ENCODE measurements at places on chromosomes 3 and 15.

DNA sequence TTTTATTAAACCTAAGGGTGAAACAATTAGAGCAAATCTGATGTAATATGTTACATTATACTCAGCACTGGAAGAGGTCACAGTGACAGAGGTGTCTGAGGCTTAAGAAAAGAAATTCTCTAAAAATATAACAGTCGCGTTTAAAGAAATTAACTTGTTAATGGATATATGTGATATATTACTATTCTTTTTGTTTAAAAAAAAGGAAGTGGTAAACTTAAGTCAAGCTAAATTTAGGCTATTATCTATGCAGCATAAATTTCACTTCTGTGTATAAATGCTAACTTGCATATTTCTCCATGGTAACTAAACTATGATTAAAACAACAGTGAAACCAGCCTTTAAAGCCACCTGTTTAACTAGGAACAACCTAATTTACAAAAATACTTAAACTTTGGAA, 191.3 kb downstream of the FOXP1 start:
- no peak for DNase-seq

DNA sequence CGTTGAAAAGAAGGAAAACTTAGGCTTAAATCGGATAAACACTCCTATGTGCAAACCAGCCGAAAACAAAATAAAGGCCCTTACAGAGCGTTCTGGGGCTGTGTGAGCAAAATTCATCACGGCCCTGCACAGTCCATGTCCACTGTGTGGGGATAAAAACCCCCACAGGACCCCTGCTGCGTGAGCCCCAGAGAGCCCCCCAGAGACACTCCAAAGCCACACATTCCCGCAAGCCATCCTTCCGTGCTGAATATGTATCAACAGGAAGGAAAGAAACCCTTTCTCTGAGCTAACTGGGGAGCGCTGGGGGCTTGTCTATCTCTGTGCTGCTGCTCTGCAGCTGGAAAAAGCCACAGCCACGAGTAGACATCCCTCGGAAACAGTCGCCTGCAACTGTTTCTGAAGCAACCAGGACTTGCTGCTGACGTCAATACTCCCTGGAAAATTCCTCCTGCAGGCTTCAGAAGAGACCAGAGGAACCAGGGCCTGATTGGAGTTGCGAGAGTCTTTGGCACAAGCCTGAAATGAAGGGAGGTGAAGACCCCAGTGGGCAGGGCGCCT, 72.7 kb downstream of the NUP210 start:
- peak; percentile 6 for DNase-seq

- DNase-seq, result no peak
Measured at GRCh38 chr15:72965671-72966070, 86.6 kb upstream of the NEO1 start.

DNA sequence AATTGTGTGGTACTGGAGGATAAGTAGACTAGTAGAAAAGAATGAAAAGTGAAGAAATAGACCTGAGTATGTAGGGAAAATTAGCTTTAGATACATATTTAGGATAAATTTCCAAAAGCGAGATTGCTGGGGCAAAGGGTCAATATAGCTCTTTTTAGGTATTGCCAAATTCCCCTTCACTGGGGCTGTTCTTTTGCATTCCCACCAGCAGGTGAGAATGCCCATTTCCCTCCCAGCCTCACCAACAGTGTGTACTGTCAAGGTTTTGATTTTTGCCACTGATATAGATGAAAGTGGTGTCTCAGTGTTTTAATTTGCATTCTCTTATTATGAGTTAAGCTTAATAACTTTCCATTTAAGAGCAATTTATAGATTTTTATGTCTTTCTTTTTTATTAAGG, 35.7 kb upstream of the BHLHE40 start:
- no peak for DNase-seq

DNA sequence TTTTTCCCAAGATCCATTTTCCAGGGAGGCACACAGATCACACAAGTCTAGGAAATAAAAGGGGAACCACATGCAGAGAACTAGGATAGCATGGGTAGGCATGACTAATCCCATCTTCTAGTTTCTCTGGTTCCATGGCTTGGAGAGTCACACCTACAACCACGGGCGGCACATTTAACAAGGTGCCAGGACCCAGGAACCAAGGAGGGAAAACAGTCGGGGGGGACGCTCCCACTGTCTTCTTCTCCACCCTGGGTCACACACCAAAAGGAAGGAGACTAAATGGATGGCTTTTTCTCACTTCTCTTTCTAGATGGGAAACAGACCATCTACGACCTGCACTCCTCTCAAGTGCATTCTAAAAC, 4.6 kb upstream of the SMCO1 start:
- DNase-seq, result no peak

GRCh38 chr3:78689378-78689777, 1078.4 kb downstream of the ROBO1 start:
- DNase-seq, result no peak

- DNase-seq, result no peak
Measured at GRCh38 chr15:86063356-86064095, 16.1 kb upstream of the AGBL1 start.

DNA sequence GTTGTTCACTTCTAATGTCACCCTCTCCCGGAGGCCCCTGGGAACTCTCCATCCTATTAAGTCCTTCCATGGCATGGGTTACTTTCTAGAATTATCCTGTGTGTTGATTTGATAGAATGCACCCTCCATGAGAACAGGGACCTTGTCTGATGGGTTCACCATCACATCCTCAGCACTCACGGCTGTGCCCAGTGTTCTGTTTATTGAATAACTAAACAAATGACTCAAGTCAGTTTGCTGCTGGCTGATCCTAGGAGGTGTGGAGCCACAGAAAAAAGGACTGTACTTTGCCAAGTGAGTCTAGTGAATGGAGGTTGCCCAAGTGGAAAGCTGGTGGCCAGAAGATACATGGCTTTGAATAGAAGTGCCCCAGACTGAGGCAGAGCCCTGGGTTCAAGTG, 48.5 kb upstream of the RAB6B start:
- no peak for DNase-seq

GRCh38 chr3:49238274-49239127, 38.5 kb downstream of the C3orf62 start:
- DNase-seq, result peak; percentile 84

DNA sequence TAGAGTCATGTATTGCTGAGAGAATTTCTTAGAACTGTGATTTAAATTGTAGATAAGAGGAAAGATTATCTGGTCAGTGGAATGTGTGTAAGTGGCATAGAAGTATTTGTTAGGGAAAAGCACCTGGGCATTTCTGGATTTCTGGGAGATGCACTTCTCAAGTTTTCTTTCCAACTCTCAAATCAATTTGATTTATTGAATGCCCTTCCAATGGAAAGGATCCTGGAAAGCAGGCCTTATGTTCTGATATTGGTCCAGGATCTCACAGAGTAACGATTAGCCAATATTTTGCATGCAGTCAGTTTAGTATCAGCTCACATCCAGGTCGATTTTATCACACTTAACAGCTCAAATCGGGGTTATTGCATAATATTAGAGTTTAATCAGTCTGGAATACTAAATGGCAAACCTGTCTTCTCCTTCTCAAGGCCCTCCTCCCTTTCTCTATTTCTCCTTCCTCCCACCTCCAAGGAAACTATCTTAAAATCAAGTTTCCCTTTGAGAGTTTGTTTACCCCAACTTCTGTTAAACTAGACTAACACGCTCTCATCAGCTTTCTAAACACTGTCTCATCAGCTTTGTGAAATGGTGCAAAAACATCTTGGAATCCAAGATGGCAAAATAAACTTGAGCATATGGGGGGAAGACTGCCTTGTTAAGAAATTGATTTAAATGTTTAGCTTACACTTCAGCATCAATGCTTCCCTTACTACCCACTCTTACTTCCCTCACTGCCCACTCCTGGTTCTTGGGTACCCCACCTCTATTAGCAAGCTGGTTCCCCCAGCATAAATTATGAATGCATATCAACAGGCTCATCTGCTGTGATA, 9.5 kb downstream of the SOX2 start:
- no peak for DNase-seq

DNA sequence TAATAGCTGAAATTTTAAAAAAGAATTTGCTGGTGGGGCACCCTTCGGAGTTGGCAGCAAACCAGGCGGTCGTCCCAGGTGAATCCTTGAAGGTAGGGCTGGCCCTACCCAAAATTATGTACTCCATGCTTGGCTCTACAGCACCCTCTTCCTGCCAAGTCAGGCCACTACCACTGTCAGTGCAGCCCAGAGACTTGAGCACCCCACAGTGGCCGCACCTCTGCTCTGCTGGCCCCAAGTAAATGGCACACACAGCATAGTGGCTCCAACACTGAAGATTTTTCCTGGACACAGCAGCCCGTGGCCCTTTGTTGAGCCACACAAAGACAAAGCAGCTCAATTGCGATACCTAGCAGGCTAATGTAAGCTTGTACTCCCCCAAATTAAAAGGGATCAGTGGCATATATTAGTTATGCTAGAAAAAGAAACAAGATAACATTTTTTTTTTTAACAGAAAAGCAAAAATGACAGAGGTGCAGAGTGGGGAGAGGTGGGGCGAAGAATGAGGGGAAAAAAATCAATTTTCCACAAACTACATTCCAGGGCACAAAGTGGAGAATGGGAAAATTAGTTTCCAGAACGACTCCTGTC, 250.5 kb downstream of the UACA start:
- DNase-seq, result no peak

- DNase-seq, result peak; percentile 86
Measured at GRCh38 chr3:31981206-31982181, at the start of the genes OSBPL10 and ZNF860. TSS of gene OSBPL10 (minus strand) at chr3:31981262. CDS start at chr3:31981179, 83 bp downstream. TSS of gene ZNF860 (plus strand) at chr3:31981750. CDS start at chr3:31989080, 7,330 bp downstream.

DNA sequence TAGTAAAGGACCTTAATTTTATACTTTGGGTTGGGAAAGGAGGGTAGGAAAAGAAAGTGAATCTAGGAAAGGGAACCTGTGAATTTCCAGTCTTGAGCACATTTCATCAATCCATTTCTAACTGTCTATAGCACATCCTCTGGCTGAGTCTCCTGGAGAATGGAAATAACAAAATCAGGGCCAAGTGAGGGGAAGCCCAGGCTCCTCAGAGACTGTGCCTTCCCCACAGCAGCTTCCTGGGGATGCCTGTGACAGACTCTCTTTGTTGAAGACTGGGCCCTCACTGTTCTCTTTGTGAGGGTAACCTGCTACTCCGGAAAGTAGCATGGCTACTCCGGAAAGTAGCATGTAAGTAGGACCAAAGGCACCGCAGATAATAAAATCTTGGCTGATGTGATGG, 22.6 kb upstream of the CSPG5 start:
- DNase-seq, result no peak

GRCh38 chr15:79943820-79944219, 27.2 kb downstream of the BCL2A1 start:
- no peak for DNase-seq

DNA sequence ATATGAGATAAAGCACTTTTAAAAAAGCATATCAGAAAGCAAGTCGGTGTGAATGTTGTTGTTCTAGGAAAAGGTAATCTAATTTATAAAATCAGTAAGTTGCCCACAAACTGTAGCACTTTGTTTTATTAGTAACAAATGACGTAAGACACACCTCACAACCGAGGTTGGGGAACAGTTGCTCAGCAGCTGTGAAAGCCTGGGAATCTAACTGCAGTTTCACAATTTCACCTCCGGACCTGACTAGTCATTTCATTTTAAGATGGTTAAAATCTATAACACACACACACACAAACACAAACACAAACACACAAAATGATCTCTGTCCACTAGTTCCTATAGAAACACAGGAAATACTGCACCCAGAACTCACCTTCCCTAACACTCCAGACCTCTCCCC, 406.7 kb upstream of the NR2F2 start:
- no peak for DNase-seq

- no peak for DNase-seq
Measured at GRCh38 chr3:62830727-62831322, 44.4 kb downstream of the CADPS start.

- DNase-seq, result peak; percentile 19
Measured at GRCh38 chr3:11835028-11835639, 11.6 kb downstream of the TAMM41 start.

GRCh38 chr3:195849322-195850074, 37.8 kb upstream of the MUC4 start:
- DNase-seq, result no peak

GRCh38 chr3:125022206-125022605, 33.6 kb downstream of the HEG1 start:
- no peak for DNase-seq

GRCh38 chr15:50940506-50940905, 32.0 kb downstream of the AP4E1 start:
- DNase-seq, result no peak

GRCh38 chr15:32641517-32642059, at the start of gene SCG5:
TSS of gene SCG5 (plus strand) at chr15:32641710. CDS start at chr15:32643593, 1,883 bp downstream.
- no peak for DNase-seq

- no peak for DNase-seq
Measured at GRCh38 chr3:52054661-52055511, 1.5 kb downstream of the DUSP7 start.

Data from tibial nerve (tissue), 4 donors.